ENCODE measurements at places on chromosomes 13 and 19.

DNA sequence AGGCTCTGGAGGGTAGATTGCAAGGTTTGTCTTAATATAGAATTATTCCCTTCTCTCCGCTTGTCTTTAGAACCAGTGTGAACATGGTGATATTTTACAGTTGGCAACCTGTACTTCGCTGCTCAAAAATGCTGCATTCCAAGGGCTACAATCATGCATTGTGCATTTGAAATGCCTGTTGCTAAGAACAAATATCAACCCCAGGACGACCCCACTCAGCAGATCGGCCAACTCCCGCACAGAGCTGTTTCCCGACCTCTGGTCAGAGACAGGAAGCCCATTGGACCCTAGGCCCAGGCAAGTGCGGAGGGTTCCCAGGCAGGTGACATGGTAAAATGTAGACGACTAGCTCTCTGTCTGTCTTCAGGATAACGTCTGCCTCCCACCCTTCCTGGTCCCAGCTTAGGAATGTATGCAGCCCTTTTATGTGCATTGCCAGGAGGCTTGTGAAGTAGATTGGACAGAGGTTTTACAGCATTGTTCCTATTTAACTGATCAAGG lies 263.5 kb downstream of the FOXO1 start:
- DNase-seq, result no peak

DNA sequence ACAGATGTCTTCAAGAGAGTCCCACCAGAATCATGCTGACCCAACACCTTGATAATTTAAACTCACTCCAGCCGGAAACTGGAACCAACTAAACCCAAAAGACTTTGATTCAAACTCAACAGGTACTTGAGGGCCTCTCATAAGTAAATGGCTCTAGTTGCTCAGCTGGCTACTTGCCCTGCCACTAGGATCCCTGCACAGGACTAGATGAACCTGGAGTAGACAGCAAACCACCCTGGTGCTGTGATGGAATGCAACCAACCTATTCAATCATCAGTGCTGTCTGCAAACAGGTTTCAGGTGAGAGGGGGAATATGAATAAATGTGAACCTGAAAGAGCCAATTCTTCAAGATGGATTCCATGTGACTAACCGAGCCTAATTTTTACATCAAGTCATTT lies 216.3 kb downstream of the KATNAL1 start:
- no peak for DNase-seq

GRCh38 chr13:28044608-28045007 lies 55.8 kb downstream of the FLT3 start:
- no peak for DNase-seq

GRCh38 chr19:3374369-3375112 lies 8.2 kb downstream of the NFIC start:
- no peak for DNase-seq

GRCh38 chr13:24304620-24305019 lies 4.8 kb upstream of the C1QTNF9 start:
- no peak for DNase-seq

- no peak for DNase-seq
Measured at GRCh38 chr13:99962242-99962641, 9.3 kb downstream of the ZIC5 start.

DNA sequence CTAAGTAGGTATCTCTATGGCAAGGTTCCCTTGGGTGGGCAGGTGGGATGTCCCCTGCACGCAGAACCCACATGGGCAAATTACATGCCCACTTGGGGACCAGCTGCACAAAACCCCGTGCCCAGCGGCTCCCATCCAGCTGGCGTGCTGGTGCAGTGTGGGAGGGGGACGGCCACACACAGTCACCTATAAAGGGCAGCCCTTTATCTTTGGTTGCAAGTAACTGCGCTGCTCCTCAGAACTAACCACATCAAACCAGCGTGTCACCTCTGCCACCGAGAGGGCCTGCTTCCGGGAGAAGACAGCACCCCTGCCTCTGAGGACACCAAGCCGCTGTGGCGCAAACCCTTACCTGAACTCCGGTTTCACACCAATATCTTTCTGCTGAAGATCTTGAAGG lies 32.2 kb downstream of the ANKRD27 start:
- DNase-seq, result no peak

GRCh38 chr19:46715975-46716671 lies 791 bp downstream of the PRKD2 start:
- DNase-seq, result no peak

- DNase-seq, result no peak
Measured at GRCh38 chr13:87814403-87814802, 143.2 kb downstream of the SLITRK5 start.

DNA sequence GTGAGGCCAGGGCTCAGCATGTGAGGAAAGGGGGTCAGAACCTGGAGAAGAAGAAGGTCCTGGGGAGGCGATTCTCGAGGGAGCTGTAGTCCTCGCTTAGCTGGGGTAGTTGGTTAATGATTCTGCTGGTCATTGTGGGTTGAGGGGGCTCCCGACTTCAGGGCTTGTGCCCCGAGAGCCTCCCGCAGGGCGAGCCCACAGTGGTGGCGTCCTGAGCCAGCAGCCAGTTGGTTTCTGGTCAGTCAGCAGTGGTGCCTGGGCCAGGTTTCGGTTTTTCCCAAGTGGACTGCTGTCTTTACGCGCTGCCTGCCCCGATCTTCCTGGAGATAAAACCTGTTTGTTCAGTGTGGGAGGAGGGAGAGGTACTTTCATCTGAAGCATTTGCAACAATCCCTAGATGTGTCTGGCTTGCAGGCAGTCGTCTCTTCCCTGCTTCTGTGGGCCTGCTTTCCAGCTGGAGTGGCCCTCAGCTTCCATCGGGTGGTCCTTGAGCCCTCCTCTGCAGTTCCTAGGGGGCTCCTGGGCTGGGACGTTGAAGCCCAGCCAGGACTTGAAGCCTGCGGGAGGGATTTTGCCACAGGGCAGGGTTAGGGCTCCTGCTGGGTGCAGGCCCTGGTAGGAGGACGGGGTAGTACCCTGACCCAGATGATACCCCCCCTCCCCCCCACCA lies 3.2 kb downstream of the PTBP1 start:
- no peak for DNase-seq

DNA sequence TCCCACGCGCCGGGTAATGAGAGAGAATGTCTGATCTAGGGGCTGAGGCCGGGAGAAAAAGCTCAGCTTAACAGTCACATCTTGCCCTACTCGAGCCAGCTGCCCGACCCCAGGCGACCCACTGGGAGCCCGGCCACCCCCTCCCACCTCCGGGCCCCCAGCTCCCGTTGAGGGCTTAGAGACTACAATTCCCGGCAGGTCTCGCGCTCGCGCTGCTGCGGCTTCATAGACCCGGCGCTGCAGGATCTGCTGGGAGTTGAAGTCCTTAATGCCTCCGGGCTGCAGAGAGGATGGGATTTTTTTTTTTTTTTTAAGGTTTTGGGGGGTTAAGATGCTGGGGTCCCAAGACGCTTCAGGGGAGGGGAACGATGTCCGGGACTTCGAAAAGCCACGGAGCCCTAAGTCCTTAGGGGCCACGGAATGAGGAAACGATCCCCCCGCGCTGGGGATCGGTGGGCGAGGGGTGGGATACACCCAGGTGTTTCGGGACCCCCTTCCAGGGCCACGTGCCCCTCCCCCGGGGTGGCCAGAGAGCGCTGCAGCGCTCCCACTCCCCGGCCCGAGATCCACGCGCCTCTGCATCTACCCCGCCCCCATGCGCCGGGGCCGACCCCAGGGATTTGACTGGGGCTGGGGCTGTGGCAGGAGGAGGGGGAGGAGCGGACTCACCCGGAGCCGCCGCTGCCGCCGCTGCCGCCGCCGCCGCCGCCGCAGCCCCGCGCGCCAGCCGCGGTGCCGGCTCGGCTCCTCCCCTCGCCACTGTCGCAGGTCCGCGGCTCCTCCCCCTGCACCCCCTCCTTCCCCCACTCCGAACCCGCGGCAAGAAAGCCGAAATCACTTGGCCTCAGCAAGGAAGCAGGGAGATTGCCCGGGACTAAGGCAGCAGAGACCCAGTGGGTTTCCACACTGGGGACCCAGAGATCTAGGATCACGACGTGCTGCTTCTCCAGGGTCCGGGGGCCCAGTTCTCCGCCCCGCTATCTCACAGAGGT lies at the start of gene SYT3:
Gene SYT3 (minus strand): TSS at position 761 of the 992 bp plus-strand sequence. CDS start 2,470 bp downstream, outside the sequence.
- no peak for DNase-seq

DNA sequence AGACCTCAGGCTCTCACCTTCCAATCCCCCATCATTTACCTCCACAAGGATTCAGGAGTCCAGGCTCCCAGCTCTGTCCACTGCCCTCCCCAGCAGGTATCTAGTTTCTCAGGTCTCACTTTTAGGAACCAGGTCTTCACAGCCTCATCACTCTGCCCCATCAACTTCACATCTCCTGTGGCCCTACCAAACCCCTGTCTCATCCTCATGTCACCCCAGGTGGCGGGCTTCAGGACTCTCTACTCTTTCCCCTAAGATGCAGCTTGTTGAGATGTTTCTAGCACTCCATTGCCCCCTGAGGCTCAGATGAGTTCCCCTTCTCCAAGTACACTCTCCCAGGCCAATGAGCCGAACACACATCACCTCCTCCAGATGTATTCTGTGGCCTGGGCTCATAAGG lies 1.5 kb downstream of the PPFIA3 start:
- DNase-seq, result no peak

DNA sequence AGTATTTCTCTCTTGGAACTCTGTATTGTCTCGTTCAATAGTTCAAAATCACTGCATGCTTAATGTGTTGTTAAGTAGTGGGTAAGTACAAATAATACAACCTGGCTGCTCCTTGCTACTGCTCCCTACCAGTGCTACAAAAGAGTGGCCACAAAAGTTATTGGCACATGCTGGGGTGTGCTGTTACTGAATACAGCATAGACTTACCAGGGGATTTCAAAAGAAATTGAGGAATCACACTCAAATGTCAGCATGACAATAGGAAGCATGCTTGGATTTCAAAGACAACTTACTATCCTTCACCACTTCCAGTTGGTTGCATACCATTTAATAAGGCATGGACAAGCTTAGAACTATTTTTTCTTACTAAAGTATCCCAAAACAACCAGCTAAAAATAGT lies 1041.3 kb upstream of the SPRY2 start:
- no peak for DNase-seq

- DNase-seq, result no peak
Measured at GRCh38 chr19:16788479-16788878, 40.7 kb upstream of the SIN3B start.

GRCh38 chr19:50509366-50509765 lies 1.6 kb downstream of the JOSD2 start:
- DNase-seq, result no peak

- no peak for DNase-seq
Measured at GRCh38 chr13:54574791-54575190, 1546.2 kb downstream of the OLFM4 start.

- no peak for DNase-seq
Measured at GRCh38 chr13:110304256-110304655, 2.7 kb downstream of the COL4A1 start.

DNA sequence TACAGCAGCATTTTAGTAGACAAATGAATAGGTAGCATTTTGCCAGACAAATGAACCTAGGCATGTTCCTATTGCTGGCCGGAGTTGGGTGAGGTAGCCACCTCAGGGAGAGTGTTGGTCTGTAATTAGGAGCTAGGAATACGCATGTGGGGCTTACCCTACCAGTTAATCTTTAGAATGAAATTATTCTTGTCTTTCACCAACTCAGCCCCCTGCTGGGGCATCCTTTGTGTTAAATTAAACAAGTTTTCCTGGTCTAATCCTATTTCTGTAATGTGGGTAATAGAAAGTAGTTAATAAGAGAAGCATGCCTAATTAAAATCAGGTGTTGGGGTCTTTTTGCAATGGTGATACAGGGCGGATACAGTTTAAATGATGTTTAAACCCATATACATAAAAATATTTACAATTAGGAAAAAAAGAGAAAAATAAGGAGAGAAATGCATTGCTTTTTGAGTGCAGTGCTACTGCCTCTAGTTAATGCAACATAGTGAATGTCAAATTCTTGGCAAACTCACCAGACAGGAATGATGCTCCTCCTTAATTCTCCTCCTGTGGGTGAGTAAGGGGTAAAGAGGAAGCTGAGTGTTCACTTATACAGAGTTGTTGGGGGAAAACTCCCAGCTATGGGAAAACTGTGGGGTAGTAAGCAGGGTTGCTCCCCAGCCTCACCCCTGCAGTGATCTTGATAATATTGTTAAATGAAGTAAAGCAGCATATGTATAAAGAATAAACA lies 276.4 kb upstream of the EDNRB start:
- DNase-seq, result peak; percentile 5

DNA sequence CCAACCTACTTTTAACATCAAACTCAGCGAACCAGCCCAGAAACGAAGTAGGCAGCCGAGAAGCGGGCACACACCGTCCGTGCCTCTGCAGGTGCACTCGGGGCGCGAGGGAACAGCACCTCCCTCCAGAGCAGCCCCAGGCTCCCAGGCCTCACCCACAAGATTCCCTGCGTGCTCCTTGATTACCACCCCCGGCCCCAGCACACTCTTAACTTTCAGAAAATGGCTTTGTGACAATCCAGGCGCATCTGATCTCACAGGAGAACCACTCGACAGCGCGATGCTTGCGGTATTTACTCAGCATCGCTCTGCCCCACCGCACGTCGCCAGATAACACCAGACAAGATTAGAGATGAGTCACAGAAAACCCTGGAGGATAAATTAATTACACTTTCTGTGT lies 134.9 kb upstream of the SPACA7 start:
- no peak for DNase-seq

DNA sequence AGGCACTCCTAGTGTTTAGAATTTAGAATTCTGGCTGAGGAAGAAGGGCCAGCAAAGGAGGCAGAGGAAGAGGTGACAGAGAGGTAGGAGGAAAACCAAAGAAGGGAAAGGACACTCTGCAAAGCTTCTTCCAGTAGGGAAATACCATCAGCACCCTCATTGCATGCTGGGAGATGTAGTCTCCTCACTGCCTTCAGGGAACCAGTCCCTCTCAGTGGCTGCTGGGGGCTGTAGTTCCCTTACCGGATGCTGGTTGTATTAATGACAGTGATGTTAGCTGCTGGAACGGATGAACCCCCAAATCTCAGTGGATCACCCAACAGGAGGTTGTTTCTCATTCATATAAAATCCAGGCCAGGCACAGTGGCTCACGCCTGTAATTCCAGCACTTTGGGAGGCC lies 10.1 kb downstream of the GRIN2D start:
- no peak for DNase-seq

DNA sequence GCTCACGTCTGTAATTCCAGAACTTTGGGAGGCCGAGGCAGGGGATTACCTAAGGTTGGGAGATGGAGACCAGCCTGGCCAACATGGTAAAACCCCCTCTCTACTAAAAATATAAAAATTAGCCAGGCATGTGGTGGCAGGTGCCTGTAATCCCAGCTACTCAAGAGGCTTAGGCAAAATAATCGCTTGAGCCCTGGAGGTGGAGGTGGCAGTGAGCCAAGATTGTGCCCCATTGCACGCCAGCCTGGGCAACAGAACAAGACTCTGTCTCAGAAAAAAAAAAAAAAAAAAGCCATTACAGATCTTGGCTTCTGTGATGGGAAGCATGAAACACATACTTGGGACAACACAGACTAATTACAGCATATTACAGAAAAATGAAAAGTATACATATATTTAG lies 1404.5 kb upstream of the SPRY2 start:
- no peak for DNase-seq

- no peak for DNase-seq
Measured at GRCh38 chr19:45218426-45218825, 26.8 kb downstream of the EXOC3L2 start.

GRCh38 chr19:19900729-19901444 lies at the start of gene ZNF93:
Gene ZNF93 (plus strand): TSS chr19:19900946. CDS start chr19:19901089, 143 bp downstream.
- DNase-seq, result peak; percentile 83
